AG09319 (cell line): ENCODE measurements at places on chromosomes 7 and 10.

DNA sequence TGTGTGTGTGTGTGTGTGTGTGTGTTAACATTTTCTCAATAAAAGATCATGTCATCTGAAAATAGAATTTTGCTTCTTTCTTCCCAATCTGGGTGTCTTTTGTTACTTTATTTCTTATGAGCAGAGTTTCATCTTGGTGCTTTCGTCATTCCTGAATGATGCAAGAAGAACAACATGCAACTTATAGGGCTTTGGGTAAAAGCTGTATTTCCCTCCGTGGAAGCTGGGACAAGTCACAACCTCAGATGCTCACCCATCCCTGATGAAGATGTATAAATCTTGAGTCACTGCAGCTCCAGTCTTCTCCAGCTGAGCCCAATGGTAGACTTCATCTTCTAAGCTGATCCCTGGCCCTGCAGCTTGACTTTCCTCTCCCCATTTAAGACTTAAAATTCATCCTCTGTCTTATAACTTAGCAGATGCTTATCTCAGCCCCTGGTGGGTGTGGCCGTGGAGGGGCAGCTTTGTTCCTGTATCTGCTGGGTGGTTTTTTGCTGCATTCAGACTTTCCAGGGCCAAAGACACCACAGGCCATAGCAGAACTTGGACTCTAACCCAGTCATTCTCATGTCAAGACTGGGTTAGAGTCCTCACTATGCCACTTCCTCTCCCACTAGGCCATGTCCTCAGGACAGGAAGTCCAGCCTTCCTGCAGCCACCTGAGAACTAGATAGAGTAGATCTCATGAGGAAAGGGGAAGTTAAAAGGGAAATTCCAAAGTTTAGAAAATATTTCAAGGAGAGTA lies 356.4 kb downstream of the TNS3 start:
- no peak for DNase-seq

- DNase-seq = no peak
These were observed 89.1 kb downstream of the GFRA1 start for GRCh38 chr10:116183733-116184511.

DNA sequence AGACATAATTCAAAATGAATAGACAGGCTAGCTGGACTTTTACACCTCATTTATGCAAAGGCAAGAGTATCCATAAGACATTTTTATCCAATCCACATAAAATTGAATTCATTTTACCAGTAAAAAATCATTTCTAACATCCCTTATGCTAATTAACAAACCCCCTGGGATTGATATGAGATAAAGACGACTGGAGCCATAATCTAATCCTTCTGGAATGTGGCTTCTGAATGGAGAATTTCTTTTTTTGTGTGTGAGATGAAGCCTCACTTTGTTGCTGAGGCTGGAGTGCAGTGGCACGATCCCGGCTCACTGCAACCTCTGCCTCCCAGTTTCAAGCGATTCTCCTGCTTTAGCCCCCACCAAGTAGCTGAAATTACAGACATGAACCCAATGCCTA lies 90.4 kb downstream of the AKR1D1 start:
- DNase-seq = no peak

DNA sequence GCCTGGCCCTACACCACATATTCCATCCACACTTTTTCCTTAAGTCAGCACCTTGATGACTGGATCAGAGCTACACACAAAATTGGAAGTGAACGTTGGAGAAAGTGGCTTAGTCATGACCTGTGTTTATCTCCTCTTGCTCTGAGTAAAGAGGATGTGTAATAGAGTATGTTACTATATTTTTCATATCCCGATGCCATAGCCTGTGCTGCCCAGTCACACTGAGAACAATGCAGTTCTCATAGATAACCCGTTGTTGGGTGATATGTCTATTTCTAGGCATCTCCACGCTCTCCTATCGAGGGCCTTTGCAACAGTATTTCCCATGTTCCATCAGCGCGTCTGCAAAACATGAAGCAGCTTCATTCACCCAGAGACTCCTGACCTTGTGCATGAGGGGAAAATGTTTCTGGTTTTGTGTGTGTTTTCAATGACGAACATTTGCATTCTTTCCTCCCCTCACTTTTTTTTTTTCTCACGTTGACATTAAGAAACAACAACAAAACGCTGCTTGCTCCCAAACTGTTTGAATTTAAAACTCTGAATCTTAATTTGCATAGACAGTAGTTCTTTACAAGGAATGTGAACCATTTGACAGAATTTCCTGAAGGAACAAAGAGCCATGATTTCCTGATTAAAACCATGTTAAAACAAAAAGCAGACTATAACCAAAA lies 43.4 kb downstream of the GRK5 start:
- peak; percentile 83 for DNase-seq

DNA sequence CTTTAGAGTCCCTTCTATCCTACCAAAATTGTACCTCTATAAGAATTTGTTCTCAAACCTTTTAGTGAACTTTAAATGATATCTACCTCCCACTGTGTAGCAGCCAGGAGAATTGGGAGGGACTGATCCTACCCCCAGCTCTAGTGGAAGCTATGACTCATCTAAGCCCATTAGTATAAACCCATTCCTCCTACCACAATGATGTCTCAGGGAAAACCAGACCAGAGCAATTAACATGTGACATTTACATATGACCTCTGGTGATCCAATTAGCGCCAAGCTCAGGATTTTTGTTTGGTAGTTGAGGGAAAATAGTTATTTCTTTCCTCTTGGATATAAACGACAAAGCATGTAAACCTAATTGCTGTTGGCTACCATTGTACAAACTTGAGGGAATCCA lies 33.1 kb upstream of the R3HCC1L start:
- no peak for DNase-seq

- DNase-seq = no peak
These were observed 62.2 kb downstream of the FAM241B start for GRCh38 chr10:69692267-69692666.

DNA sequence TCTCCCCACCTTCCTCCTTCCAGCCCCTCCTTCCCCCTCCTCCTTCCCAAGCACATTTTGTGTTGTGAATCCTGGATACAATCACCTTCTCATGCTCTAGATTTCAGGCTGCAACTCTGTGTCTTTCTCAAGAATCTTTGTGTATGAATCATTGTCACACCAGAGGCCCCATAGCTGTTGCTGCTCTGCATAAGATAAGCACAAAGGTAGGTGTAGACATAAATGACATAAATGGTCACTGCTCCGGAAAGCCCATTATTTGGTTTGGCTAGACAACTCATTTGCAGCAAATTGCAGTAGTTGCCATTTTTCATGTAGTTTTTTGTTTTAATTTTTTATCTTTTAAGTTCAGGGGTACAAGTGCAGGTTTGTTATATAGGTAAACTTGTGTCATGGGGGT lies 216.3 kb upstream of the NRP1 start:
- DNase-seq = no peak

- DNase-seq = no peak
These were observed 692 bp downstream of the IGFBP1 start for GRCh38 chr7:45888993-45889366.

DNA sequence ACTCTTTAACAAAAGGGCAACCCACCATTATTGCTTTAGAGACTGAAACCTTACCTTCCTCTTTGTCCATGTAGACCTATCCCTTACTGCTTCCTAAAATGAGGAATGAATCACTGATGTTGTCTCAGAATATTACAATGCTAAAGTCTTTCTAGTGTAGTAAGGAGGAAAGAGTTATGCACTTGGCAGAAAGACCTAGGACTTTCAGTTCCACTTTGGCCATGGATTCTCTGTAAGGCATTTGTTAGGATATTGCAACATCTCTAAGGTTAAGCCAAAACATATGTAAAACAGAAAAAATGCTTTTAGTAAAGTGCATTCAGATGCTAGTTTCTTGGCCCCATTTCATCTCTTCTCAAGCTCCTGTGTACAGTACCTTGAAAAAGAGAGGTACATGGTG lies 230.9 kb downstream of the PARD3 start:
- DNase-seq = peak; percentile 73

GRCh38 chr10:30518907-30519306 lies 84.9 kb downstream of the MAP3K8 start:
- no peak for DNase-seq

DNA sequence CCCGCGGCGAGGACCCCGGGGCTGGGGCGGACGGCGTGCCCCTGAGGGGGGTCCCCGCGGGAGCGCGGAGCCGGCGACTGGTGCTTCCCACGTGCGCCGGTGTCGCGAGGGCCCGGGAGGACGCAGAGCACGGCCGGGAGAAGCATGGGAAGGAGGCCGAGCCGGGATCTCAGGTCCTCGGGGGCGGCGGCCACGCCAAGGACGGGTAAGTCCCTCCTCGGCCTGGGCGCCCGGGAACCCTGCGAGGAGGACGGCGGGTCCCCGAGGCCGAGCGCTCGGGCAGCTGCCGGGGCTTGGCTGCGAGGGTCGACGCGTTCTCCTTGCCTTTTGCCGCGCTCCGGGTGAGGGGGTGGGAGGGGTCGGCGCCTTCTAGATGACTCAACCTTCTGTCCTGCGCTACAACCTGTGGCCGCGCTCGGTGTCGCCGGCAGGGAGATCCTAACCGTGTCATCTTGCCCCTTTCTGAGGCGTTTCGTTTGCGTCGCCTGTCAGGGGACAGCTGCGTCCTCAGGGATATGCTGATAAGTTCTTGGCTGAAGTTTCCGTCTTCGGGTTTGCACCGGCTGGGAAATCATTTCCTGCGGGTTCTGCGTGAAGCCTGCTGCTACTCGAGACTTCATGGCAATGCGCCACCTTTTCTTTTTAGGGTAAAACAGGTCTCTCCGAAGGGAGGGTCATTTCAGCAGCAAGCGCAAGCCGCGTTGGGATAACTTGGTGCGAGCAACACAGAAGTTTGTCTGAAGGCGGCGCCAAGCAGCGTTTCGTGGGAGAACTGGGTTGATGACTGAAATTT lies 529 bp downstream of the TASOR2 start:
- peak; percentile 31 for DNase-seq

- DNase-seq = peak; percentile 53
These were observed at the start of gene ELN for GRCh38 chr7:74027683-74028320. Gene ELN (plus strand): TSS chr7:74028173. CDS start chr7:74028188, 15 bp downstream.

- DNase-seq = no peak
These were observed 1.7 kb downstream of the SHTN1 start for GRCh38 chr10:117003336-117003735.

GRCh38 chr7:5638994-5639393 lies 142.5 kb downstream of the RNF216 start:
- no peak for DNase-seq

DNA sequence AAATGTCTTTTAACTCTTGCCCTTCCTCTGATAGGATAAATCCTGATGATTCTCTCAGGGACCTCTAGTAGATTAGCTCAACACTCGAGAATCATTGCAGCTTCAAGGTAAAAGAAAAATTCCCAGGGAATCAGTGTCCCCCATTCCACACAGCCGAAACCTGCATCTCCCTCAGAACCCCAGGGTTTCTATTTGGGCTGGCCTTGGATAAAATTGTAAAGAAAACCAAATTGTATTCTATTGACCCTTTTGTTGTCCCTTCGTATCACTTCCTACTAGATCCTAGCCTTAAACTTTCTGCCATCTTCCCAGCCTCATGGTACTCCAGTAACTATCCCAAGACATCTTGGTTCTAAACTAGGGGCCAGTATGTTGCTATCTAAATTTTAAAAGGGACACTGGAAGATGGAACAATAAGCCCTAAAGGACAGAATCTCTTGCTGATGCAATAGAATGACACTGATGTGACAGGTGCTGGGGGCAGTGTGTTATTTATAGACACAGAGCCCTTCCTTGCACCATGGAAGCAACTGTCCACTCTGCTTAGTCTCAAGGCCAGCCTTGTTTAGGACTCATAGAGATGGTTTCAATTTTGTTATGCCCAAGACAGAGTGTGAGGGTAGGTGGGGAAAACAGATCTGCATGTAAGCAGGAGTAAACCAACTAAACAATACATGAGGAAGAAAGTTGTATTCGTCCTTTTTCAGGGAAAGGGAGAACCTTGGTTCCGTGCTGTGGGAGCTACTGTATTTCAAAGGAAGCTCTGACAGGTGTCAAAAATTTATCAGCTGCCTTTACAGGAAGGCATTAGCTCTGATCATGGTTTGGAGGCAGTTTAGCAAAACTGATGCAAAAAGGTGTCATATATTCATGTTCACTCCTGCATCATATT lies 7.6 kb downstream of the ASB15 start:
- no peak for DNase-seq

DNA sequence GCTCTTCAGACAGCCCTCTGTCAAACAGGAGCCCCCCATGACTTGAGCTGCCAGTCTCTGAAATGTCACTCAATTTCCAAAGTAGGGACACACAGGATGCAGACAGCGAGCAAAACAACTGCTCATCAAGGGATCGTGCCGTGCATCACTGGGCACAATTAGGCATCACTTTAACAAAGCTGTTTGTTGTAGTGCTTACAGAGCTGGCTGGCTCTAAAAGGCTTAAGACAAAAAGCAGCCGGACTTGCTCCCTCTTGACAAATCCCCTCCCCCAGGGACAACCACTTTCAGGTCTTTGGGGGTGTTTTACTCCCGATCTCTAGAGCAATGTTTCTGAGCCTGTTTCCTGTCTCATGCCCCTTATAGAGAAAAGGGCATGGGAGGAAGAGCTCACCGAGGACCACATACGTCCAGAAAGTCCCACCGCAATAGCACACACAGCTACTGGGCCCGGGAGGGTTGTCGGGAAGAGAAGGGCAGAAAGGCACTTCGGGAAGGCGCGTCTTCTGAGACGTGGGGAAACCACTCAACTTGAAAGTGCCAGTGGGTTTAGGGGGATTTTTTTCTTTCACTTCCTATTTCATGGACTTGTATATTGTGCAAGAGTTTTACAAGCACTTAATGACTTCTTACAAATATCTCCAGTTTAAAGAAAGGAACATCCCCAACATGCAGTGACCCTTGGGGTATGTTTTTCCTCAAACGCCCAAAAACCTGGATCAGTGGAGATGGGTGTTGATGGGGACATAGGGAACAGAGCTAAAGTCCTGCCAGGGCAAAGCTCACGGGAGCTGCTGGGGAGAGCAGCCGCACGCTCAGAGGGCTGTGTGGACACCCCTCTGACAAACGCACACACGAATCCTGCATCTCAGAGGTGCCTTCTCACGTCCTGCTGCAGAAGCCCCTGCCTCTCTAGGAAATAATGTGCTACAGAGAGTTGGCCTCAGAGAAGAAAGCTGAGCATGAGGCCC lies 27.1 kb downstream of the LRRC20 start:
- DNase-seq = no peak

DNA sequence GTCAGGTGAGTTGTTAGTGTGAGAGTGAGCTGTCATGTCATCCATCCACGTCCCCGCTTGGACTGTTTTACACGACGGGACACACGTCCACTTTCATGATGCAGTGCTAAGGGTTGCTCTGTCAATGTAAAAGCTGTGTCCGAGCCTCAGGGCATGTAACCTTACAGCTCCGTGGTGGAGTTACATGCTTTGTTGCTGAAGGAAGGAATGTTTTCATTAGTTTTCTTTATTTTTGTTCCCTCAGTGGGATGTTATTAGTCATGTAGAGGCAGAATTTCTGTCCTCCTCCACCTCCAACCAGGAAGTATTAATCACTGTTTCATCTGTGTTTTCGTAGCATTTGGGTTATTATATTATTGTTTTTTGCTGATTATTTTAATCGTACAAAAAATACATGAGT lies 88.6 kb downstream of the NRG3 start:
- DNase-seq = no peak

GRCh38 chr10:89185658-89186057 lies 21.5 kb downstream of the CH25H start:
- DNase-seq = no peak
